Activated CD8-positive, alpha-beta memory T cell treated with anti-CD3 and anti-CD28 coated beads, Interleukin-2, amount 10 ng/mL, durations not matched to agents 7 days and 5 days (primary cell): ENCODE measurements at places on chromosomes 11 and 22. TPM values are rescaled to one million over a fixed set of nuclear protein-coding genes. Genes with fewer than 3 reads are reported as not detected.

SPI1 gene
- total RNA-seq = not detected

RNASEH2C gene
- 90.5 TPM for total RNA-seq

FAM111B gene
- total RNA-seq = 42.7 TPM

MMP27 gene
- not detected for total RNA-seq

LRRC4C gene
- total RNA-seq = not detected

ADM gene
- total RNA-seq = 0.54 TPM

AMOTL1 gene
- total RNA-seq = 4.6 TPM

DCDC1 gene
- total RNA-seq = 0.07 TPM

BEST1 gene
- not detected for total RNA-seq
